Left ventricle myocardium inferior (tissue), 1 donor: ENCODE measurements at places on chromosomes 7 and 10. TPM values are rescaled to one million over a fixed set of nuclear protein-coding genes. Genes with fewer than 3 reads are reported as not detected.

GRCh38 chr7:143393267-143394041 lies 12.3 kb downstream of the ZYX start:
- DNase-seq: no peak

POLR1F gene
- 8.5 TPM for total RNA-seq

DNA sequence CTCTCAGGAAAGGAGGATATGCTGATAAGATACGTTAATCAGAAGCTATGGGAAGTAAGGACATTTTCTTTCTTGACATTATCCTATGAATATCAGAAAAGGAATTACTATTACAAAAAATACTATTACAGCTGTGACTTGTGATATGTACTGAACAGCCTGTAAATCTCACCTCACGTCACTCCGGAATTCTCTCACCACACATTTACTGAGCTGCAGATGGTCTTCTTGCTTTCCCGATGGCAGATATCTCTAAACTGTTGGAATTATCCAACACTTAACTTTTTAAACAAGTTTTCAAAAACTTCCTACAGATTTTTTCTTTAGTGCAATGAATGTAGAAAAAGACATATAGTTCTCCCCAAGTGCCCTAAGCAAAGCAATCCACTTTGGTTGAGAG lies 313.4 kb downstream of the GPR37 start:
- DNase-seq: no peak

ATOH7 gene
- not detected for total RNA-seq

- no peak for DNase-seq
Measured at GRCh38 chr7:113379746-113380145, 261.4 kb upstream of the SMIM30 start.

DNA sequence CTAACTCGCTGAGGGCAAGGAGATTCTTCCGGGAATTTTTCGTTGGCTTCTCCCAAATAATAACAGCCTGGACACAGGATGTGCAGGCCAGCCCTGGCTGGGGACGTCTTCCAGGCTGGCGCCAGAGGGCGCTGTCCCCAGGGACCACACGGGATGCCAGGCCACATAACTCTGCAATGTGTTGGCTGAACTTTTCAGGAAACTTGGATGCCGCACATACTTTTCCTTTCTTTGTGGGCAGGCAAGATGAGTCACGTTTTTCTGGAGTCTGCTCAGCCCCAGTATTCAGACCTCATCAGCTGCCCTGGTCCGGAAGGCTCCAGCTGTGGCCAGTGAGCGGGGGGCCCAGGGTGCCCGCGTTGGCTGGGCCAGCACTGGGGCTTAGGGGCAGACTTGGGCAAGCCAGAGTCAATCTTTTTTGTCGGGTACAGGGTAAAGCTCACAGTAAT lies 122.7 kb downstream of the PRKAG2 start:
- peak; percentile 76 for DNase-seq

MKI67 gene
- 1.2 TPM for total RNA-seq
